ENCODE measurements at places on chromosomes 7 and 10.

- DNase-seq: no peak
Observed at GRCh38 chr7:23136216-23136615, 30.6 kb downstream of the KLHL7 start.

DNA sequence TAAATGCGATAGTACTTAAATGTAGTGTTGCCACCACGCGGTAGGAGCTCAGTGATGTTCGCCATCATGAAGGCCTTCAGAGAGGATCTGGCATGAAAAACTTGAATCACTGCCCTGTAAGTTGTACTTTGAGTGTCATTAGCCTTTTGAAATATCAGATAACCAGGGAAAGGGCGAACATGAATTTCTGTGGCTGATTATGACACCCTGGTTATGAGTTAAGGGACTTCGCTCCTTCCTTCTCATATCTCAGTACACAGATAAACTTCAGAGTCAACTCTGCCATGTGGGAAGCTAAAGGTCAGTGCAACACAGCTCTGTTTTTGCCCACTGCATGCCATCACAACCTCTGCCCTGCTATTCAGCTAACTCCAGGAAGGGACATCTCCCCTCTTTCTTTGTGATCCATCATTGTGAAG lies 8.9 kb upstream of the ACSL5 start:
- DNase-seq: no peak

- DNase-seq: no peak
Observed at GRCh38 chr10:63799521-63800300, 278.5 kb downstream of the REEP3 start.

- no peak for DNase-seq
Observed at GRCh38 chr7:151035026-151035717, 6.9 kb downstream of the ABCB8 start.

DNA sequence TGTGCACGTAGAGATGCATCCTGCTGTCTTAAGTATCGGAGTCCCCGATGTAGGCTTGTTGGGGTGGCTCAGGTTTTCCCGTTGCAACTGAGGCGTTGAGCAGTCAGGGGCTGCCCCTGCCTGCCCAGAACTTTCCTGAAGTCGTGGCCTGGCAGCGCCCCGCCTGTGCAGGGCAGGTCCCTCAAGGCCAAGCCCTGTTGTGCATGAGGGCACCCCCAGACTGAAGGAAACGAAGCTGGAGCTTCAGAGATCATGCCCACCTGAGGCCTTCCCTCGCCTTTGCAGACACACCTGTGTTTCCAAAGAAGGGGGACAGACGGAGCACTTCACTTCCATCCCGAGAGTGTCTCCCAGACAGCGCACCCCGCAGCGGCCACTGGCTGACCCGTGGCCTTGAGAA lies 121.1 kb downstream of the NKX6-2 start:
- DNase-seq: no peak

- DNase-seq: no peak
Observed at GRCh38 chr7:26090927-26091519, 61.0 kb upstream of the NFE2L3 start.

GRCh38 chr7:29282819-29283414 lies 88.3 kb downstream of the CHN2 start:
- no peak for DNase-seq

DNA sequence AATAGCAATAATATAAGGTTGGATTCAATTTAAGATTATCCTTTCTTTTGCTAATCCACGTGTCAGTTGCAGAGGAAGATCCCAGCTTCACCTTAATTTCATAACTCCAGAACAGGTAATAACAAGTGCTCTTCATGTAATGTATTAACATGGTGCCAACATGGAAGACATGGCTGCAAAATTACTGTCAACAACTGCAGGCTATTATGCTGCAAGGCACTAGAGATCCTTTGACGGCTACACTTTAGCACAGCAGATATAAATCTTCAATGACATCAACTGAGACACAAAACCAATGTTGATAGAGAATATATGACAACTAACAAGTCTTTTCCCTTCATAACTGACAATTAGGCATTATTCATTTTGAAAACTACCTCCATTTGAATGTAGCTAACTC lies 96.1 kb downstream of the RNF133 start:
- no peak for DNase-seq

- DNase-seq: no peak
Observed at GRCh38 chr7:116505278-116505677, 5.7 kb downstream of the CAV2 start.

- no peak for DNase-seq
Observed at GRCh38 chr7:30877993-30878392, 33.7 kb upstream of the AQP1 start.

GRCh38 chr10:13961097-13961496 lies 369.6 kb downstream of the FRMD4A start:
- DNase-seq: no peak

- no peak for DNase-seq
Observed at GRCh38 chr7:20438694-20439376, 108.1 kb downstream of the ITGB8 start.

Data from thyroid gland (tissue), 4 donors.